ENCODE measurements at places on chromosomes 2 and 18.

DNA sequence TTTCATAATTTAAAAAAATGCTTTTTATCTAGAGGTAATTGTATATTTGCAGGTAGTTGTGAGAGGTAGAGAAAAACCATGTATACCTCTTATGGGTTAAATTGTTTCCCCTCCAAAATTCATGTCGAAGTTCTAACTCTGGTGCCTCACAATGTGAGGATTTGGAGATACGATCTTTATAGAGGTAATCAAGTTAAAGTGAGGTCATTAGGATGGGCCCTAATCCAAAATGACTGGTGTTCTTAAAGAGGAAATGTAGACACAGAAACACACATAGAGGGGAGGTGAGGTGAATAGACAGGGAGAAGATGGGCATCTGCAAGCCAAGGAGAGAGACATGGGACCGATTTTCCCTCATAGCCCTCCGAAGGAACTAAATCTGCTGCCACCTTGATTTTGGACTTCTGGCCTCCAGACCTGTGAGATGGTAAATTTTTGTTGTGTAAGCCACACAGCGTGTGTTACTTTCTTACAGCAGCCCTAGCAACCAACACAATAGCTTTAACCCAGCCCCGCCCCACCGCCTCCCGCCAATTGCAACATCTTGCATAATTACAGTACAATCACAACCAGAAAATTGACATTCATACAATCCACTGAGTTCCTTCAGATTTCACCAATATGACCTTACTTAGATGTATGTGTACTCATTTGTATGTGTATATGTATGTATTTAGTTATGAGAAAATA lies 208.9 kb downstream of the MIB1 start:
- DNase-seq, result no peak

DNA sequence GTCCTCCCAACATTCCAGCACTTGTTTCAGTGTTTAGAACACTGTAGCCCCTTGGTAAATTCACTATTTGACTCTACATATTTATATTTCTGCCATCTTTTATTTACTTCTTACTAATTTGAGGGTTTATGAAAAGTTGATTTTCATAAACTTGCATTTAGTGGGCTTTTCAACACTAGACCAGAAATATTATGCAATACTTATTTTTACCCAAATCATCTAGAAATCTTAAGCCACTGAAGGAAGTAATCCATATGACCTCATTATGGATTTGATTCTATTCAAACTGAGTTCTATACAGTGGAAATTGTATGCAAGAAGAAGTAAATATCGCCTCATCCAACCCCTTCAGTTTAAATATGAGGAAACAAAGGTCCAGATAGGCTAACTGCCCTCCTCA lies 92.6 kb upstream of the VRK2 start:
- DNase-seq, result no peak

DNA sequence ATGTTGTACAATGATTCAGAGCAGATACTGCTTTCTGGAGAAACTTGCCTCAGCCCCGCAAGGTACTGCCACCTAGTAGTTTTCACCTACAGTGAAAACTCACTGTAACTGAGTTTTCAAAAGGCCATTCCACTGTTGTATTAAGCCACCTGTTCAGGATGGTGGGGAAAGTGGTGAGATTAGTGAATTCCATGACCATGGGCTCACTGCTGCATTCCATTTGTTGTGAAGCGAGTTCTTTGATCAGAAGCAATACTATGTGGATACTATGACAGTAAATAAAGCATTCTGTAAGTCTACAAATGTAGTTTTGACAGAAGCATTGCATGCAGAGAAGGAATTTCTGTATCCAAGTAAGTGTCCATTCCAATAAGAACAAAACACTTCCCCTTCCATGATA lies 113.6 kb downstream of the LAMA3 start:
- DNase-seq, result no peak

GRCh38 chr2:159281002-159281401 lies 5.5 kb downstream of the WDSUB1 start:
- DNase-seq, result no peak

- no peak for DNase-seq
Observed at GRCh38 chr2:50374711-50375110, 657.2 kb downstream of the NRXN1 start.

GRCh38 chr18:77012806-77013541 lies 119.6 kb downstream of the MBP start:
- no peak for DNase-seq

GRCh38 chr2:44748-45341 lies 1.5 kb downstream of the FAM110C start:
- no peak for DNase-seq

GRCh38 chr2:121279476-121280220 lies 5.4 kb downstream of the TFCP2L1 start:
- DNase-seq, result no peak

DNA sequence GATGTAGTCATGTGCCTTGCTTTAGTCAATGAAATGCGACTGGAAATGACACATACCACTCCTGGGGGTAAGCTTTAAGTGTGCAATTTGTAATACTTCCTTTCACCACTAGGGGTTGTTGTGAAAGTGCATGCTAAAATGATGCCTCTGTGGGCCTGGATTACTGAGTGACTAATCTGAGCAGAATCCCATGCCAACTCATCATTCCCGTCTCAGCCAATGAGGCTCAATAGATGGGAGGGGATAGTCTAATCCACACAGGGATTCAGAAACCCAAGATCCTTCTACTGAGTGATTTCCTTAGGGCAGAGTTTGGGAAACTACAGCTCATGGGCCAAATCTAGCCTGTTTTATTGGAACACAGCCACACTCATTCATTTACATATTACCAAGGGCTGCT lies 54.0 kb downstream of the HRH4 start:
- no peak for DNase-seq

DNA sequence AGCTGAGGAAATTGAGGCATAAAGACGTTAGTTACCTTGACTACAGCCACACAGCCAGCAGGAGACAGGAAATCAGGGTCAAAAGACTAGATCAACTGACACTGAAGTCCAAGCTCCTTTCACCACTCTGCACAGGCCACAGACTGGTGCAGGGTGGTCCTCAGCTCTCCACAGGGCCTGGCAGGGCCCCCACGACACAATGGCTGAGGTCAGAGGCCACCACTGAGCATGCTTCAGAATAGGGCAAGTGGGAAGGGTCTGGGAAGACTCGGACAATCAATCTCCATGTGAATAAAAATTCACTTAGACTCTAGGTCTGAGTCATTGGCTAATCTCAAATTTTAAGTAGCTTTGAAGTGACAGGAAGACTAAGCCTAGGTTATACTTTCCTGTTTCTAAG lies 201.7 kb downstream of the ALK start:
- DNase-seq, result no peak

GRCh38 chr2:160934991-160935390 lies 225.2 kb upstream of the TANK start:
- DNase-seq, result no peak

- no peak for DNase-seq
Observed at GRCh38 chr18:27064673-27065072, 120.4 kb downstream of the CHST9 start.

DNA sequence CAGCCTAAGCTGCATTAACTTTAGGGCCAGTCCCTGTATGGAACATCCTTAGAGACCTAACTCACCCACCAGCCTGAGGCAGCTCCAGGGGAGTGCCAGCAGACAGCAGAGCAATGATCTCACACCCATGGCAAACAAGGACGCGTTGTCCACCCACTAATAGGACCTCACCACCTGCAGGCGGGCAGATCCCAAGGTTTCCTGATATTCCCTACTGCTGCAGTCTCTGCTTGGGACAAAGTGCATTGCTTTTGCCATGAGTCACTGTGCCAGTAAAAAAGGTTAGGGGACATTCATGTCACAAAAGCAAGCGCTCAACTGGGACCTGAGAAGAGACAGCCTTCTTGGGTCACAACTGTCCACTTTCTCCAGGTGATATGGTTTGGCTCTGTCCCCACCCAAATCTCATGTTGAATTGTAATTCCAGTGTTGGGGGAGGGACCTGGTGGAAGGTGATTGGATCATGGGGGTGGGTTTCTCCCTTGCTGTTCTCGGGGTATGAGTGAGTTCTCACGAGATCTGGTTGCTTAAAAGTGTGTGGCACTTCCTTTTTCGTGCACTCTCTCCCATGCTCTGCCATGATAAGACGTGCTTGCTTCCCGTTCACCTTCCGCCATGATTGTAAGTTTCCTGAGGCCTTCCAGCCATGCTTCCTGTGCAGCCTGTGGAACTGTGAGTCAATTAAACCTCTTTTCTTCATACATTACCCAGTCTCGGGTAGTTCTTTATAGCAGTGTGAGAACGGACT lies 160.2 kb downstream of the MIB1 start:
- no peak for DNase-seq

GRCh38 chr18:62001396-62001795 lies 108.6 kb upstream of the RNF152 start:
- no peak for DNase-seq

DNA sequence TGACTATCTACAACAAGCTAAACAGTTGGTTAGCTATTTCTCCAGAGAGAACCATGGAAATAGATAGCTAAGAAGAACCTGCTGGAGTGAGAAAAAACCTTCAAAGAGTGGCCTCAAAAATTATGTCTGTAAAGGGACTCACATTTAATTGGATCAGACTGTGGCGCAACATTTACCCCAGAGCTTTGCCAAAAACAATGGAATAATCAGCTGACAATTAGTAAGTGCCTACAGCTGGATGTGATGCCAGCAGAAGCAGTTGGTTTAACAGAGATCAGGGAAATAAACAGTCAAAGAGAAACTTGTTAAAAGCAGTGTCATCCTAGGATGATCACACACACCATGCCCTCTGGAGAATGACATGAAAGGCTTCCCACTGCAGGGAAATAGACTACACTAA lies 310.7 kb downstream of the CLIP4 start:
- DNase-seq, result no peak

DNA sequence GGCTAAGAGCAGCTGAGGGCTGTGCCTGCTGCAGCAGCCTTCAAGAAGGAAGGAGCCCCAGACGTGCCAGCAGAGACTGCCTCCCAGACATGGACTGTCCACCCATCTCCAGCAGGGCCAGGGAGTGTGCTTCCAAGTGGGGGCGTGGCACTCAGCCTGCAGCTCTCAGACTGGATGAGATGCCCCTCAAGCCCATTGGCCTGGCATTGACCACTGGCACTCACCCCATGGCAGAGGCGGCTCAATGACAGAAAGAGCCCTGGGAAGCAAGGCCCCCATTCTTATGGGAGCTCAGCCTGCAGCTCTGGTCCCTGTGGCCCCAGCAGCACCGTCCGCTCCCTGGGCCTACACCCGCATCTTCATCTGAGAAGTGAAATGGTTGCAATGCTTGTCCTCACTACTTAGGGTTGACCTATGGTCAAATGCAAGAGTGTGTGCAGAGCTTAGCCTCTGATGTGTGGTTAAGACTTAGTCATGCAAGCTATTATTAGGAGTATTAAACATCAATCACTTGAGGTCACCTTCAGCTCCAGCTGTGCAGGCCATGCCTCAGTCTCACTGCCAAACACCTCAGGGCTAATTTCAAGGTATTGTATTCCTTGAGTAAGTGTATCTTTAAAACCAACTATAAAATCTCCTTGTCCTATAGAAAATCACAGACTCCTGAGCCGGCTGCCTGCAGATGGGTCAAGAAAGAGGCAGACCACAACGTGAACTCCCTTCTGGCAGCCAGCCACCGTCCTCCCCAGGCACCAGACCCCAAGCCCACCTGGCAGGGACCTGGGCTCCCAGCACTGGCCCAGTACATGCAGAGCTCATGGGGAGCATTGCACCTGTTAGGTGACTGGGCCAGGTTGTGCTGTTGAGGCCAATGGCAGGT lies 194.8 kb downstream of the NDUFA10 start:
- peak; percentile 51 for DNase-seq

GRCh38 chr2:20484810-20485611 lies 38.1 kb downstream of the RHOB start:
- DNase-seq, result no peak

- DNase-seq, result no peak
Observed at GRCh38 chr2:219531639-219532377, 11.8 kb downstream of the CHPF start.

GRCh38 chr18:56296381-56296780 lies 342.0 kb downstream of the TXNL1 start:
- no peak for DNase-seq

DNA sequence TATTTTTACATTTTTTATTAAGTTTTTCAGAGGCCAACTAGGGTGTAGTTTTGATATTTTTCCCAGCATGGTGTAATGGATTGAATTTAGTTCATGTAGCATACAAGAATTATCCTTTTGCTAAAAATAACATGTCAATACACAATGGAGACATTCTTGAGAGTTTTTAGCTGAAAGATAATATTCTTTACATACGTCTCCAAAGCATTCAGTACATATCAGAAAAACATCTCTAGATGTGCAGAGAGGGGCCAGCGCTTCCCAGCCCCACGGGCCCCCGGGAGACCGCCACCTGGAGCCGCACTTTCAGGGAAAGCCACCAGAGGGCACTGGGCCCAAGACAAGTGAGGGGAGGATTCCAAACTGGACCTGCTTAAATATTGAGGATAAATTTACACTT lies 499.4 kb downstream of the GALR1 start:
- no peak for DNase-seq

GRCh38 chr18:5998166-5998881 lies 103.0 kb upstream of the TMEM200C start:
- DNase-seq, result no peak

DNA sequence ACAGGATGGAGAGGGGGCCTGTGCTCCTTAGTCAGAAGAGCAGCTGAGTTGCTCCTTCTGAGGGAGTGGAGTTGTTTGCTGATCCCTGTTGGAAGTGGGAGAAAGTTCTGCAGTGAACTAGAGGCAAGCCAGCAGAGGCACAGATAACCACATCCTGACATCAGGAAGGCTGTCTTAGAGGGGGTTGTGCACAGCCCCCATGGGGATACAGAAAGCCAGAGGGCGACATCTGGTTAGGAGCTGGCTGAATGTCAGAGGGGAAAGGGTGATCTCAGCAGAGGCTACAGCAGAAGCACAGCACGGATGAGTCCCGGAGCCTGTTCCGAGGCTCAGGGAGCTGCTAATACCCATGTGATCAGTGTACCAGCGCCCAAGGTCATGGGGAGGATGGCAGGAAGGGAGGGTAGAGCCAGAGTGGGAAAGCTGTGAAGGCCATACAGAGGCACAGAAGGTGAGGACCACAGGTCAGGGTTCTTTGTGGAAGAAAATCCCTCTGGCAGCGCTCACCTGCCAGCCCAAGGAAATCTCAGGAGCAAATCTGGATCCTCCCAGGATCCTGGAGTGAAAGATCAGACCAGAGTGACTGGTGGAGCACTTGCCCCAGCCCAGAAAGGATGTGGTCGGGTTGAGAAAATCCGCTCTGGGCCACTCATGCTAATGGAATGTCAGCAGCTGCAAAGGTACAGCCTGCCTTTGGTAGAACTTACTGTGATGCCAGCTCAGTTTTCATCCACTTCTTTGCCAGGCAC lies 111.8 kb downstream of the STPG4 start:
- DNase-seq, result no peak

DNA sequence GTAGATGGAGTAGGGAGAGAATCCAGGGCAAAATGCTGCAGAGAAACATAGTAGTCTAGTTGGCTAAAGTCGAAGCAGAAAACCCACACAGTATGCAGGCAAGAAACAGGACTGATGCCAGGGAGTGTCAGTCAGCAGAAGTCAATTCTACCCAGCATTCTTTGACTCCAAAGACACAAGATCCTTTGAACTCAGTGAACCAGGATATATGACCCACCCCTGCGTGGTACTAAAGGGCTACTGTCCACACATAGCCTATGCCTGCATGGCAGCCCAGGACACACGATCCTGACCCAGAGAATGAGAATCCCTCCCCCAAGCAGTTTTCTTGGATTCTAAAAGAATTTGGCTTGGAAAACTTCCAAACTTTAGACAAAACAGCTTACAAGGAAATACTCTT lies 42.5 kb downstream of the ALK start:
- no peak for DNase-seq

GRCh38 chr2:159185401-159186130 lies 100.9 kb downstream of the WDSUB1 start:
- no peak for DNase-seq
